ENCODE measurements at places on chromosomes 7 and 10. TPM values are rescaled to one million over a fixed set of nuclear protein-coding genes. Genes with fewer than 3 reads are reported as not detected.
A peak's percentile ranks its signal among the peaks of the same experiment; 100 is the strongest.

The MEIG1 gene
- total RNA-seq = not detected

- DNase-seq = no peak
Measured at GRCh38 chr10:103566536-103566935, 73.0 kb downstream of the NEURL1 start.

GRCh38 chr7:39399986-39400385 is 166.2 kb upstream of the YAE1 start:
- DNase-seq = no peak

The ATP6V1F gene
- total RNA-seq = 122 TPM

DNA sequence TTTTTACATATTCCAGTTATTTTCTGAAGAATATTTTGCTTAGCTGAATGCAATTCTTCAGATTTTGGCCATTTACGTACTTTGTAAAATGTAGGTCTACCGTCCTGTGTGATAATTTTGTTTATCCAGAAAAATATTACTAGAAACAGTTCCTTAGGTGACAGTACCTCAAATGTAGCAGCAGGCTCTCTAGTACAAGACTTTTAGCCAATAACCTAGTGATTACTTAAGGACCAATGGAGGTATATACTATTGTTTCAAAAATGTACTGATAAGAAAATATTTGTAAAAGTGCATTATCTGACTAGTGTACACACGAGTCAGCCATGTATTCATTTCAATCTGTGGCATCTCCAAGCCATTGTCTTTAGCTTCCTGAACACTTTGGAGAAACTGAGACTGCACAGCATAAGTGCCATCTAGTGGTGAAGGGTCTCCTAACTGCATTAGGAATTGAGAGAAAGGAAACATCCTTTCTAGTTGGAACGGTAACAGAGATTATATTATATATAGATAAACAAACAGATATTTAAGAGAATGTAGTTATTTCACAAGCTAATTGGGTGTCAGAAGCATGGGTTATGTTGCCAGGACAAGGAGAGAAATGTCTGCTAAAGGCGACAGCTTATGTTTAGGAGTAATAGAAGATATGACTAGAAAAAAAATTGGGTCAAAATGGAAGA is 23.7 kb downstream of the RTKN2 start:
- DNase-seq = peak; percentile 75

DNA sequence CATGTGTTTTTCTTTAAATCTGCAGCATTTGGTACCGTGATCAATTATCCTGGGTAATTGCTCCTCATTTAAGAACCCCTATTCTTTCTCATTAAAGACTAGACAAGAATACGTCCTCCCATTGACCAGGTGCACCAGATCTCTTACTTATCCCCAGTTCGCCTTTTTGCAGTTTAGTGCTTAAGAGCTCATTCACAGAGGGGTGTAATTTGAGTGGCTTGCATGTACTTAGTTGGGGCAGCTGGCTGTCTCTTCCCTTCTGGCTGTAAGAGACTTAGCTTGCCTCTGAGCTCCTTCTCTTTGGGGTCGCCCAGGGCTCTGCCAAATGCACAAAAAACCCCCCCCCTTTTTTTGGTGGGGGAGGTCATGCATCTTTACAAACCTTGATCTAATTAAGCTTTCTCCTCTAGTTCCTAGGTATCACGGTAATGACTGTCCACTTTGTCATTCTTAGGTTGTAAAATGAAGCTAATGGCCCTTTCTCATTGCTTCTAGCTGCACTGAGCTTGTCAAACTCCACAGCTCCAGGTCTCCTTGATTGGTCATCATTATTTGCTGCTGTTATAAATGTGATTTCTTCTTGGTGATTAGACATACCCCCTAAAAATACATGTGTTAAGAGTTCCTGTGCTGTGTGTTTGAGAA is 26.3 kb downstream of the GAD2 start:
- DNase-seq = no peak

The ACHE gene
- total RNA-seq = not detected

The C10orf53 gene
- total RNA-seq = not detected

The CTNNA3 gene
- total RNA-seq = 15.9 TPM

The WIPF3 gene
- 3.3 TPM for total RNA-seq

The ELOVL3 gene
- not detected for total RNA-seq

DNA sequence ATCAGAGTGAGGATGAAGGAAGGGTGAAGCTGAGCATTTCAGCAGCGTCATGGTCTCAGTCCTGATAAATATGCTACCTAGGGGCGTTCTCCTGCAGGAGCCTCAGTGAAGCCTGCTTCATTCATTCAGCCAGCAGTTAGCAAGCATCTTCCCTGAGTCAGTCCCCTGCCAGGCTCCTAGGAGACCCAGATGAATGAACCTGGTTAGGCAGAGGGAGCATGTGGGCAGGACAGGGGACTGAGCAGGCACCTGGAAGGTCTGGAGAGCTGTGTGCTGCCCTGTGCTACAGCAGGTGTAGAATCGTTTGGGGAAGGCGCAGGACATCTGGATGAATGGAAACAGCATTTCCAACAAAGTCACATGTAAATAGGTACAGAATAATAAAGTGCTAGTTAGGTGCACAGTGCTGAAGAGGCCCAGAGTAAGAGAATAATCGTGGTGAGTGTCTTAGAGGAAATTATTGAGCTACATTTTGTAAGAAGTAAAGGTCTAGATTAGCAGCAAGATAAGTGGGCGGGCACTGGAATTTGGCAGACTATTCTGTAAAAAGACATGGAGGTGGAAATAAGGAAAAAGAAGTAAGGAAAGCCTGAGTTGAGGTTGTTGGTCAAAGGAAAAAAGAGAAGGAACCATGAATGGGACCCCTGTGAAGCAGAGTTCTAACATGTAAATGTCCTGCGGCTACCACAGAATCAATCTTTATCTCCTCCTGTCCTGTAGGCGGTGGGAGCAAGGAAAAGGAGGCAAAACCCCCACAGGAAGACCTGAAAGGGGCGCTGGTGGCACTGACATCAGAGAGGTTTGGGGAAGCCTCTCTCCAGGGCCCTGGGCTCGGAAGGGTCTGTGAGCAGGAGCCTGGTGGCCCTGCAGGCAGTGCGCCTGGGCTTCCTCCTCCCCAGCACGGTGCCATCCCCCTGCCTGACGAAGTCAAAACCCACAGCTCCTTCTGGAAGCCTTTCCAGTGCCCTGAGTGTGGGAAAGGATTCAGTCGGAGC is 12.0 kb downstream of the ZSCAN25 start:
- no peak for DNase-seq

DNA sequence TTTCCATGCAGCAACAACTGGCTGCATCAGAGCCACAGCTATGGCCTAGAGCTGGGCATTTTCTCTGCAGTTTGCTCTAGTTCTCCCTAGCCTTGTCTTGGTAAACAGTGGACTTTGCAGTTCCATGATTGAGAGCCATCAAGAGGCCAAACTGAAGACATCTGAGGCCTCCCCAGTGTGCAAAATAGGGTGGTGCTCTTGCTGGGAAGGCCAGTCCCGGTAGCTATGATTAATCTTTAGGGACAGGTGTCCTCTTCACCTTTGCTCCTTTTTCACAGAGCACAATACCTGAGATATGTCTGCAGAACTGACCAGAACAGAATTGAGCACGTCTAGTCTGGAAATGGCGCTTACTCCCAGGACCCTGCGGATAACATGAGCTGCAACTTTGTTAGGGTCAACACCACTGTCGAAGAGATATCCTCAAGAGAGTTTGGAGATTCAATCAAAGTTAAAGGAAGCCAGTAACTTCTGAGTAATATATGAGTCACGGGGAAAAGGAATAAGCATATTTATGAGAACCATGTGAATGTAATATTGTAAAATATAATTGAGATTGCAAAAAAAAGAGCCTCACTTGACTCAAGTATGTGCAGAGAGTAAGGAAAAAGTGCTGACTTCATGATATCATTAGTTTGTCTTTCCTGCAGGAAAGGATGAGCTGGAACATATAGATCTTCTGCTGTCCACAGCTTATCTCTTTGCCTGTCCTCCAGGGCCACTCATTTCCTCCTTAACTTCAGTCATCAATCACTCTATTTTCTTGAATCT is 76.7 kb downstream of the ANK3 start:
- DNase-seq = no peak

- no peak for DNase-seq
Measured at GRCh38 chr10:79435271-79436065, 10.0 kb downstream of the ZCCHC24 start.

DNA sequence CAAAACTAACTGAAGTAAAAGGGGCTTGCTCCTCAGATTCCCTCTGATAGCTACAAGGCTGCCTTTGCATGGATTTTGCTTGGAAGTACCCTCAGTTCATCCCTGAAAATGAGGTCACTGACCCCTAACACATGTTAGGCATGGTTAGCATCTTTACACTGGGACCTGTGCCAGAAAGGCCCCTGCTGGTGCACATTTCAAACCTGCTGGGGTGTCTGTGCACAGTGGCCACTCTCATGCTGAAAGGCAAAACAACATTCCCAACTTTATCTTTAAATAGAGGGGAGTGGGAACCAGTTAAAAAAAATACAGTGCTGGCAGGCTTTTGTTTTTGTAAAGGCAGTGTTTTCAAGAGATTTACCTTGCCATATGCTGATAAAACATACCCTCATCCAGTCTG is 99.1 kb downstream of the ANK3 start:
- DNase-seq = no peak

- no peak for DNase-seq
Measured at GRCh38 chr10:22321924-22322640, 1.2 kb downstream of the BMI1 start.

The PRSS37 gene
- not detected for total RNA-seq

DNA sequence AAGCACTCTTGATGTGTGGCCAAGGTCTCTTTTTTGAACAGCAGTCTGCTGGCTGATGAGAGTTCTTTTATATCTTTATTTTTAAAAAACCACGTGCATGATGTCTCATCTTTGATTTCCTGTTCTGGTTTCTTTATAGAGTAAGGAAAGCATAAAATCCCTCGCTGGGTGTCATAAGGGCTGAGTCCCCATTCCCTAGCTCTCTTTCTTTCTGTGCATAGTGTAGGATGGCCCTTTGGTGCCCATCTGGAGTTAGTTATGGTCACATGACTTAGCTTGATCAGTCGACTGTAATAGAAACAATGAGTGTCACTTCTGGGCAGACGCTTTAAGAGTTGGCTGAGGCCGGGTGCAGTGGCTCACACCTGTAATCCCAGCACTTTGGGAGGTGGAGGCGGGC is 38.5 kb downstream of the GHRHR start:
- DNase-seq = no peak

The C7orf33 gene
- not detected for total RNA-seq

The SLC18A3 gene
- not detected for total RNA-seq

GRCh38 chr10:5538892-5539651 is 14.3 kb downstream of the CALML3 start:
- DNase-seq = no peak

DNA sequence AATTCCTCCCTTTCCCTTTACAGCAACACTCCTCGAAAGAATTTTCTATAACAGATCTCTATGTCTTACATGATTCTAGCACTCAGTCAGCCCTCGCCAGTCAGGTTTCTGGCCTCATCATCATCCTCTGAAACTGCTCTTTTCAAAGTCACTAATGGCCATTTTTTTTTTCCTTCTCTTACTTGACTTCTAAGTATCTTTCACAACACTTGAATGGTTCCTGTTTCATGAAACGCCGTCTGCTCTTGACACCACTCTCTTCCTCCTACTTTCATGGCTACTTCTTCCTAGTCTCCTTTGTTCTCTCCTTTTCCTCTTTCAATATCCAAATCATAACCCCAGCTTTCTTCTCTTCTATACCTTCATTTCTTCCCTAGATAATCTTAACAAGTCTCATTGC is 100.5 kb upstream of the NRP1 start:
- no peak for DNase-seq

GRCh38 chr10:69965086-69965485 is 87.6 kb upstream of the MACROH2A2 start:
- no peak for DNase-seq

DNA sequence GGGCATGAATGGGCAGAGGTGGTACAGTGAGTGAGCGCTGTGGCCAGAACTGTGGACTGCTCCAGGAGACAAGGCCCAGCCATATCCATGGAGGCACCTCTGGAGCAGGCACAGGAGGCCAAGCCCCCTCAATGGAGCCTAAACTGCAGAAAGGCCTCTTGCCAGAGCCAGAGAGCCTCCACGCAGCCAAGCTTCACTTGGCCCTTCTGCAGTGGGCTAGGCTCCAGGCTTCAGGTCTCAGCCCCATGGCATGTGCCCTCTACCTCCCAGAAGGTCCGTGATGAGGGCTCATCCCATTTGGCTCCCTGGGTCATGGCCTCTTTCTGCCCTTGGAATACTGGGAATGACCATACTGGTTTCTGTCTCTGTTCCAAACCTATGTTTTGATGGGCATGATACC is 8.9 kb downstream of the PDE1C start:
- no peak for DNase-seq

Data from tibial nerve (tissue), 4 donors.